ENCODE measurements at places on chromosomes 12 and 14.
A peak's percentile ranks its signal among the peaks of the same experiment; 100 is the strongest.

DNA sequence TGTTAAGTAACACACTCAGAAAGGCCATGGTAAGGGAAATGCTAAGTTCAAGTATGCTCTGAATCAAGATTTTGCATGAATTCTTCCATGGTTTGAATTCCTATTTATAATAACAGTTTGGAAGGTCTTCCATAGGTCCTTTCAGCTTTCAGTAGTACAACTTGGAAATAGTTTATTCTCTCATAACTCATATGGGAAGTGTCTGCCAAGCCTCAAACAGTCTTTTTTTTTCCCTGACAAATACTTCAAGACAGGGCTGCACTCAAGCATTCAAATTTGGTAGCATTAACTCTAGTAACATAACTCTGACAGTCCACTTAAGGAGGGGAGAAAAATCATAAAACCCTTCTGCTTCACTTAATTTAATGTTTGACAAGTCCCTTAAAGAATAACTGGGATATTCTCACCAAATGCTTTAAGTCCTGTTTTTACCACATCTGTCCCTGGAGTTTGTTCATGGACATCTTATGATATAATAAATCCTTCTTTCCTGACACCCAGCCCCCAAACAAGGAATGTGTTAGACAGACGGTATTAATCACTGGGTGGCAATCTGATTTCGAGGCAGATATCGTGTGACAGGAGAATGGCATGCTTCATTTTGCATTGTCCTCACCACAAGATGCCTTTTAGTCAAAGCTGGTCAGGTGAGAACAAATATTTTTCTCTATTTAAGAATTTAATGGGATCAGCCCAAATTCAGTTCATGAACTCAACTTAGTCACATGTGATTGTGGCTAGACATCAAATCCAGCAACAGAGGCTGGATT lies 165.7 kb downstream of the BMP4 start:
- no peak for DNase-seq

- DNase-seq = no peak
Measured at GRCh38 chr14:38199739-38200138, 8.0 kb upstream of the SSTR1 start.

DNA sequence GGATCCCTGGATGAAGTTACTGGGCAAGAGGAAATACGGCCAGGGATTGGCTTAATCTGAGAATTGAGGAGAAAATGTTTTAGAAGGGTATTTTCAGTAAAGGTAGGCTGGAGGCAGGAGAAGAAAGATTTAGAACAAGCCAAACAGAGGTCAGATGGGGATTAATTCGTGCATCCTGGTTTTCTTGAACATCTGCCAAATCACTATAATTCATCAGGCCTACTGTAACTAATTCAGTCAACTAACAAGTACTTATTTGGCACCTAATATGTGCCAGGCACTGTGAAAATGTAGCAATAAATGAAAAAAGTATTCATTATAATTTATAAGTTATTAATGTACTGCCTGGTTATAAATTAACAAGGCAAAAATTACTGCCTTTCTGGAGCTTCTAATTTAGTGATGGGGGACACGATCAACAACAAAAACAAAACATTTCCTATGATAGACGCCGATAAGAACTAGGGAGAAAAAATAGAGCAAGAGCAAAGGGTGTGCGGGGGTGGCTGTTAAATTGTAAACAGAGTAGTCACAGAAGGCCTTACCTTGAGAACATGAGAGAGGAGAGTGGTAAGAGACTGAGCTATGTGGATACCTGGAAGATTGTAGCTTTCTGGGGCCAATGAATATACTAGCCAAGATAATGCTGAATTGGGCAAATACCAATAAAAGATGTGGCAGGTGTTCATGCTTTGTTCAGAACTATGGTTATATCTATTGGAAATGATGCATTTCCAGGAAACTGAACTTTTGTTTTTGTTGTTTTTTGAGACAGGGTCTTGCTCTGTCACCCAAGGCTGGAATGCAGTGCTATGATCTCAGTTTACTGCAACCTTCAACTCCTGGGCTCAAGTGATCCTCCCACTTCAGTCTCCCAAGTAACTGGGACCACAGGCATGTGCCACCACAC lies 34.0 kb downstream of the DUSP16 start:
- no peak for DNase-seq

GRCh38 chr14:103697206-103697602 lies 18.0 kb downstream of the XRCC3 start:
- DNase-seq = no peak

DNA sequence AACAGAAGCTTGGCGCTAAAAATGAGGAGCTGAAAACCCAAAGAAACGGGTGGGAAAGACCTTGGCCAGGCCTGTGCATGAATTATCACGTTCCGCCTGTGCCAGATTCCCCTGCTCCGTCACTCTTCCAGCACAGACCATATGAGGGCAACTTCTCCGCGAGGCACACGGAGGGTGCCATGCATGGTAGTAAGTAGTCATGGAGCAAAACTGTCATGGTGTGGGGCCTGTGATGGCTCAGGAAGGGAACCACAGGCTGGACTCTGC lies 148.2 kb downstream of the ANO2 start:
- no peak for DNase-seq

GRCh38 chr14:66311058-66311457 lies 175.1 kb upstream of the CCDC196 start:
- no peak for DNase-seq

DNA sequence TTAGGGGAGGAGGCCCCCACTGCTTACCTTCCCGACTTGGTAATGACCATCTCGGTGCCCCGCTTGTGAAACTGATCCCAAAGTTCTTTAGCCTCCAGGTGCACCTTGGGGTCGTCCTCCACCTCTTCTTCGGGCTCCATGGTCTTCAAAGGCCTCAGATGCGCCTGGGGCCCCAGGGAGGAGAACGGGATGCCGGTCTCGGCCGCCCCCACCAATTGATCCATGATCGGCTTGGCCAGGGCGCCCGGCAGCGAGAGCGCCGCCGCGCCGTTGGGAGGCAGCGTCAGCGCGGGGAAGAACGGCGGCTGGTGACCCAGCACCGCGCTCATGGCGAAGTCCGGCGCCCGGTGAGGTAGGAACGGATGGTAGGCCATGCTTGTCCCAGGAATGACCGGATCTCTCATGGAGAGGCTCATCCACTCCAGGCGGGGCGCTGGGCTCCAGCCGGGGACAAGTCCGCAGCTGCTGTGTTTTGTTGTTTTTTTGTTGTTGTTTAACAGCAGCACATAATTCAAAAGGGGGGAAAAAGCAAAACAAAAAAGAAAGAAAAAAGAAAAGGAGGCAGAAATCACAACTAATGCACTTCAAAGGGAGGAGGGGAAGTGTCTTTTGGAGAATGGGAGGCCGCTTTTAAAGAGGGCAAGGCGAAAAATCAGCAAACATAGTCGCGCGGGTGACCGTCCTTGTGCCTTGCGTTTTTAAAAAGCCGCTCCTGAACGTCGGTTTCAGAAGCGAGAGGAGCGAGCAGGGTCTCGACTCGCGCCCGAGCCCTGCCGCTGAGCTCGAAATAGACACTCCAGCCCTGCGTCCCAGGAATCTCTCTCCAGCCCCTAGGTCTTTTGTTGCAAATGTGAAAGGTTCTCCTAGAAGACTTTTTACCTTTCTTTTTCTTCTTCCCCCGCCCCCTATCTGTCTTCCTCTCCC lies 928 bp downstream of the TBX3 start:
- DNase-seq = no peak

GRCh38 chr14:102373110-102373509 lies 10.4 kb downstream of the TECPR2 start:
- no peak for DNase-seq

DNA sequence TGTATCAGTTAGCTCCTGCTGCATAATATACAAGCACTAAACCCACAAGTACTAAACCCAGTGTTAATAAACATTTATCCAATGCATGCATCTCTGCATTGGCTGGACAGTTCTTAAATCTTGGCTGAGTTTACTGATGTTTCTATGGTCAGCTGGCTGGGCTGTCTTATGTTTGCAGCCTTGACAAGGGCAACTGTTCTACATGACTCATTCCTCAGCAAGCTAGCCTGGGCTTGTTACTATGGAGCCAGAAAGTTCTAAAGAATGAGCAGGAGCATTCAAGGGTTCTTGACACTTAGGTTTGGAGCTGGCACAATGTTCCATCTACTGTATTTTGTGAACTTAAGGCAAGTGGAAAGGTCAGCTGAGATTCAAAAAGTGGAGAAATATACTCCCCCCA lies 199.1 kb downstream of the GLT1D1 start:
- DNase-seq = no peak

DNA sequence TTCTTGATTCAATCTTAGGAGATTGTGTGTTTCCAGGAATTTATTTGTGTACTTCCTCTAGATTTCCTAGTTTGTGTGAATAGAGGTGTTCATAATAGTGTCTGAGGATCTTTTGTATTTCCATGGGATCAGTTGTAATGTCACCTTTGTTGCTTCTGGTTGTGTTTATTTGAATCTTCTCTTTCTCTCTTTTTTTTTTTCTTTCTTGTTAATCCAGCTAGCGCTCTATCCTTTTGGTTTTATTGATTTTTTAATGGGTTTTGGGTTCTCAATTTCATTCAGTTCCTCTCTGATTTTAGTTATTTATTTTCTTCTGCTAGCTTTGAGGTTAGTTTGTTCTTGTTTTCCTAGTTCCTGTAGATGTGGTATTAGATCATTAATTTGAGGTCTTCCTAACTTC lies 242.5 kb downstream of the SEC23A start:
- no peak for DNase-seq

DNA sequence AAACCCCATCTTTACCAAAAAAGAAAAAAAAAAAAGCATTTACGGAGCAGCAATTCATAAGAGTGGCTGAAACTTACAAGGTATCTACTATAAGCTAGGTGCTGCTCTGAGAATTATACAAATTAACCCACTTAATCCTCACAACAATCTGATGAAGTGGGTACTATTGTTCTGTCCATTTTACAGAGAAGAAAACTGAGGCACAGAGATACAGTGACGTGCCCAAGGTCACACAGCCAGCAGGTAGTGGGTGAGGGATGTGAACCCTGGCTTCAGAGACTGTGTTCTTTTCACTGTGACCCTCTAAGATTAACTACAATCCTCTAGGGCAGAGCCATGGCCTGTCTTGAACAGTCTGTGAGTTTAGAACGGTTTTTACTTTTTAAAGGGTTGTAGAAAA lies 3.3 kb downstream of the DDX54 start:
- no peak for DNase-seq

- no peak for DNase-seq
Measured at GRCh38 chr14:59090572-59090971, 97.9 kb upstream of the DAAM1 start.

GRCh38 chr14:55448141-55448614 lies 7.8 kb upstream of the TBPL2 start:
- DNase-seq = no peak

DNA sequence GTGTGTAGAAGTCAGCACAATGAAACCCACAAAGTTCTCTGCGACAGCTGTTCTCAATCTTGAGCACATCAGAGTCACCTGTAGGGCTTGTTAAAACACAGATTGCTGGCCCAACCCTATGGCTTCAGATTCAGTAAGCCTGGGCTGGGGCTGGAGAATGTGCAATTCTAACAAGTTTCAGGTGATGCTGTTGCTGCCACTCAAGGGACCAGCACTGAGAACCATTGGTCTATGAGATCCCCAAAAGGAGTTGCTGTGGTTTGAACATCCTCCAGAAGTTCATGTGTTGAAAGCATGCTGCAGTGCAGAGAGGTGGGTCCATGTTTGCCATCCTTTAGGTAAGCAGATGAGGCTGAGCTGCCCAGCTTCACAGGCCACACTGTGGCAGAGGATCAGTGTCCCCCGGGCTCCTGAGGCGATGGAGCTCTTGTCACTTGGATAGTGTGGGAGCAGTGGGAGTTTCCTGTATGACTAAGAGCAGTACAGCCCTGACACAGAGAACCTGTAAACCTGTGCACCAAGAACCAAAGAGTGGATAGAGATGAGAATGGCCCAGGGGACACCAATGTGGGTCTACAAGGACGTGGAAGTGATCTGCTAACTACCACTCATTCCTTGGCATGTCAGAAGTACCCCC lies 8.0 kb upstream of the RTRAF start:
- no peak for DNase-seq

GRCh38 chr12:76055393-76055792 lies 23.8 kb upstream of the PHLDA1 start:
- no peak for DNase-seq

- DNase-seq = no peak
Measured at GRCh38 chr12:47616440-47616839, 89.4 kb downstream of the RPAP3 start.

DNA sequence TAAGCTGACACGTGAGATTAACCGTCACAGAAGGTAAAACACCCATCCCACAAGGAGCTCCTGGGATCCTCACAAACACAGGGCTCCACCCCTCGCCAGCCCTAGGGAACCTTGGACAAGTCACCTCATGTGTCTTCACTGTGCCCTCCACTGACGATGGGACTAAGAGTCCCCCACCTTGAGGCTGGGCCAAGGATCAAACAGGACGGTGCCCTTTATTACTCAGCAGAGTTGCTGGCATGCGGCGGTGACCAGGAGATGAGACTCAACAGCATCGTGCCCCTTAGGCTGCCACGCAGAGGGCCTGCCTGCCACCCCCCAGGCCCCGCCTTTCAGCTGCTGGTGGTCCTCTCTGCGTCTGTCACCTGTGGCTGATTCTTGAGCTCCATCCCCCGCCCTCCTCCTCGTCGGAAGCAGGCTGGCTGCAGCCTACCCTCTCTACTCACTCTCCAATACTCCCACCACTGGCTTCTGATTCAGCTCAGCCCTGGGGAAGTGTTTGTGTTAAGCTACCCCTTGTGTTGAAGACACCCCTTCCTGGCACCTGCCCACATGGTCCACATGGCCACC lies 105.2 kb downstream of the DICER1 start:
- no peak for DNase-seq

GRCh38 chr12:48160807-48161206 lies 3.5 kb upstream of the ASB8 start:
- peak; percentile 40 for DNase-seq

DNA sequence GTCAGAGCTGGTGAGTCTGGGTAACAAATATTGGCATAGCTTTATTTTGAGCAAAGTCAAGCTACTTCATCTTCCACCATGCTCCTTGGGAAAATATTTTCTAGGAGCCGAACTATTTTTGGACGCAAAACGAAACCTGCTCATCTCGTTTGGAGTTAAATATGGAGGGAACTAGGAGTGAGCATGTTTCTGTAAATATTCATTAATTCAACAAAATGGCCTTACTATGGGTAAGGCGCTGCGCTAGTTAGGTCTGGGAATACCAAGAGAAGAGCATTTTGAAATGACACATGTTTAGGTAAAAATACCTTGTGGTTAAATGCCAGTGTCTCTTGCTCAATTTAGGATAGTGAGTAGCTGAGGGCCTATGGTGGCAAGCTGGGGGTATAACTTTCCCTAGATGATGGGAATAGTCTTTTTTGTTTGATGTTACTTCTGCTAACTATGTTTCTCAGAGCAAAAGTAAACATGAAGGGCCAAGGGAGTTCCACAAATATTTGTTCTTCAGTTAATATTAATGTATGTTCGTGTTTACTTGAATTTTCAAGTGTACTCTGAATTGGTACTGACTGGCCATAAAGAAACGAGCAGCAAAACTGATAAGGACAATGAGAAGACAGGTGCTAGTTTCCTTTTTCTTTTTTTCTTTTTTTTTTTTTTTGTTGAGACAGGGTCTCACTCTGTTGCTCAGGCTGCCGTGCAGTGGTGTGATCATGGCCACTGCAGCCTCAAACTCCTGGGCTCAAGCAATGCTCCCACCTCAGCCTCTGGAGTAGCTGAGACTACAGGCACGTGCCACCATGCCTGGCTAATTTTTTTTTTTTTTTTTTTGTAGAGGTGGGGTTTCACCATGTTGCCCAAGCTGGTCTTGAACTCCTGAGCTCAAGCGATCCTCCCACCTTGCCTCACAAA lies 77.7 kb downstream of the MAP1LC3B2 start:
- DNase-seq = no peak

Measured in globus pallidus (tissue), 1 donor.